ENCODE measurements at places on chromosomes 12 and 14.
A peak's percentile ranks its signal among the peaks of the same experiment; 100 is the strongest.

- no peak for DNase-seq
These were observed 17.7 kb downstream of the ATP2B1 start for GRCh38 chr12:89690925-89691324.

- no peak for DNase-seq
These were observed 158.0 kb upstream of the MGAT4C start for GRCh38 chr12:86414201-86414600.

DNA sequence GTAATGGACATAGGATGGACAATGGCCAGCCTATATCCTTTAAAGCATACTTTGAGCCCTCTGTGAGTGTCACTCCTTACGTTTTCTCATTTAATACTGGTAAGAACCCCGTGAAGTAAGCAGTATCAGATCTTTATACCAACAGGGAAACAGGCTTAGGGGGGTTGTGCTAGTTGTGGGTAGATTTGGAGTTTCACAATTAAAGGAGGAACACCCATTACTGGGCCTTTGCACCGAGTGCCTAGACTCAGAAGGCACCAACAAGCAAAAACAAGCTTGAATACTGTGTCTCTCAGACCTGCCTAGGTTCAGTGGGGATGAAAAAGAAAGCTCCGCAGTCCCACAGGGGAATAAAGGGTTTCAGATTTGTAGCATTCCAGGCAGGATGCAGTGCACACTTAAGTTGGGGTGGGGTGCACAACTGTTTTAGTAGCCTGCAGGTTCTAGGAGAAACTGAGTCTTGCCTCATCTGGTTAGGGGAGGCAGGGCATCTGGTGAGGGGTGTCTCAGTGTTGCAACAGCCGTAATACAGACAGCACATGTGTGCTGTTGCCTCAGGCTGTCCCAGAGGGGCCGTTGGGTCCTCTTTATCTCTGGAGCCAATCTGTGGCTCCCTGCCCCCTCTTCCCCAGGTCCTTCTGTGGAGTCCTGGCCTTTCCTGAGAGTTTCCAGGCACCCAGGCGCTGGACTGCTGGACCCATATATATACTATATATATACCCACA lies 51.2 kb downstream of the IRAK3 start:
- no peak for DNase-seq

DNA sequence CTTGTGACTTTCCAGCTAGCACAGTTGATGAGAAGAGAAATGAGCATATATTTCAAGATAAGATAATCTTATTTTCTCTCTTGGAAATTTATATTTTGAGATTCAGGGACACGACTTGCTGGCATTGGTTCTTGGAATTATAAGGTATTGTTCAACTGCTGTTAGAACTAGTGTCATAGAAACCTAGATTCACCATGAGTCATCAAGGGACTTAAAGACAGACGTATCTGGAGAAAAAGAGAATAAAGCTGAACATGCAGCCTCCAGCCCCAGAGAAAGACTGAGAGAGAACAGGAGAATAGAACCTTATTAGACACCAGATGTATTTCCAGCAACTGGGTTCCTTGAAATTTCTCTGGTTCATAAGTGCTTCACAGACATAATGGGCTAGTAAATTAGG lies 194.4 kb upstream of the PPFIA2 start:
- DNase-seq, result no peak

- no peak for DNase-seq
These were observed 8.4 kb downstream of the IFI27L1 start for GRCh38 chr14:94089479-94089878.

DNA sequence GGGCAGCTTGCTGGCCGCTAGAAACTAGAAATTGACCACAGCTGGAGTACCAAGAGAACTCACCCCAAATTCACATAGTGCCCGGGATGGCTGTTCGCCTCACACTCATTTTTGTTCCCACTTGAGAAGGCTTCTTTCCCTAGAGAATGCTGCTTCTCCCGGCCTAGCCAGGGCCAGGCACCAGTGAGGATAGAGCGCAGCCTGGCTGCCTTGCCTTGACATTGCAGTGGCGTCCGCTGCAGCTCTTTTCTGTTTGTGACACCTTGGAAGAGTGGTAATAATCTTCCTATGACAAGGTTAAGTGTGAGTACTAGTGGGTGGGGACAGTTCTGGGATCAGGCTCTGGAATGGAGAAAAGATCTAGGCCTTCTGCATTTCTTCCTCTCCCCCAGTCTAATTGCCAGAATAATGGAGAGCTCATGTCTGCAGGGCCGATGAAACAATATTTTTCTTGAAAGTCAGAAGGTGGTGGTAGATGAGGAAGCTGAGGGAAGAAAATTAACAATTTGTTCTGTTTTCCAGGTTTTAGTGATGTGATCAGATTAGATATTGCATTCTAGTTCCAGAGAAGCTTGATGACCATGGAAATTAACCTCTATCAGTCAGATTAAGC lies 3.7 kb downstream of the TMEM253 start:
- peak; percentile 59 for DNase-seq

GRCh38 chr14:93903342-93904184 lies 23.6 kb upstream of the FAM181A start:
- DNase-seq, result no peak

GRCh38 chr12:82964446-82964845 lies 277.7 kb downstream of the TMTC2 start:
- DNase-seq, result no peak

GRCh38 chr12:50246197-50246865 lies 37.0 kb downstream of the LIMA1 start:
- no peak for DNase-seq

GRCh38 chr12:75631831-75632230 lies 120.4 kb upstream of the KRR1 start:
- DNase-seq, result no peak

DNA sequence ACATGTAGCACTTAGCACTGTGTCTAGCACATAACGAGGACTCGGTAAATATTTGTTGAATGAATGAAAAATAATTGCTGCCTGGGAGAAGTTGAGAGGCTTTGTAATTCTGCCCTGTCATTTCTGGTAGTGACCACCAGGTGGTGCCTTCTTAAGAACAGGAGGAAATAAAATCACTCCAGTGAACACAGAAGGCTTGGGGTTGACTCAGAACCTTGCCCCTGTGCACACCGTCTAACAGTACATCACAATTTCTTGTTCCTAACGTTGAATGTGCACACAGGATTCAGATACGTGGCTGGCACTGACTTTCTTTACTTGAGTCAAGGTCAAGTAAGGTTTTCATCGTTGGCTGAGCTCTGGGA lies 91.8 kb downstream of the RGS6 start:
- DNase-seq, result peak; percentile 75

- DNase-seq, result peak; percentile 32
These were observed 27.6 kb downstream of the ETFBKMT start for GRCh38 chr12:31687101-31687527.

DNA sequence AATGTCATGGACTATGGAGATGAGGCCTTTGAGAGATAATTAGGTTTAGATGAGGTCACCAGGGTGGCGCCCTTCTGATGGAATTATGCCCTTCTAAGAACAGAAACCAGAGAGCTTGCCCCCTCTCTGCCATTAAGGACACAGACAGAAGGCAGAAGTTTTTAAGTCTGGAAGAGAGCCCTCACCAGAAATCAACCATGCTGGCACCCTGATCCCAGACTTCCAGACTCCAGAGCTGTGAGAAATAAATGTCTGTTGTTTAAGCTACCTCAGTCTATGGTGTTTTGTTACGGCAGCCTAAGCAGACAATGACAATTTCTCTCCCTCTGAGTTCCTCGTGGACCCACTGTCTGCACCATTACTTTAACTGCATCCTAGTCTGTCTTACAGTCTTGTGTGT lies 382.0 kb downstream of the GXYLT1 start:
- DNase-seq, result no peak

DNA sequence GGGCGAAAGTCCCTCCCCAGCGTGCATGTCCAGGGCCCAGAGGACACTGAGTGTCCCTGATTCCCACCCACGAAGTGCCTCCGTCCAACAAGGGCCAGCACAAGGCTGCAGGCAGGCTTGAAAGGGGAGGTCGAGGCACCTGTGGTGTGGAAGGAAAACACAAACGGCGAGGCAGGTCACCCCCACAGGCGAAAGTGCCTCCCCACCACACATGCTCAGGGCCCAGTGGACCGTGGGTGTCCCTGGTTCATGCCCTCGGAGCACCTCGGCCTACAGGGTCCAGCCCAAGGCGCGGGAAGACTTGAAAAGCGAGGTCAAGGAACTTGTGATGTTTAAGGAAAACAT lies 370.4 kb downstream of the ALG10 start:
- no peak for DNase-seq

- no peak for DNase-seq
These were observed 88.3 kb downstream of the OTOGL start for GRCh38 chr12:80187660-80188090.

GRCh38 chr14:53462931-53463778 lies 310.0 kb upstream of the DDHD1 start:
- DNase-seq, result no peak

DNA sequence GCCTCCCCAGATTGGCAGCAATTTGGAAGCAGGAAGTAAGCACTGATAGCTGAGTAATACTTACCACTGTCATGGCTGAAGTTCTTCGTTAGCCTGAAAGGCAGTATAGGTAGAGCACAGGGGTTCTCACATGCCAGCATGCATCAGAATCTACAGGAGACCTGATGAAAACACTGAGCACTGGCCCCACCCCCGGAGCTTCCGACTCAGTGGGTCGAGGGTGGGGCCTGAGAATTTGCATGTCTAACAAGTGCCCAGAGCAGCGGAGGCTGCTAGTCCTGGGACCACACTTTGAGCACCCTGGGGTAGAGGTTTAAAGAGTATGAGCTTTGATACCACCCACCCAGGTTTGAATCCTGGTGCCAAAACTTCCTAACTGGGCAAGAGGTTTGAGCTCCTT lies 89.6 kb downstream of the FBXW8 start:
- no peak for DNase-seq

GRCh38 chr14:63896278-63896720 lies 43.5 kb downstream of the SYNE2 start:
- no peak for DNase-seq

GRCh38 chr12:123387508-123388176 lies 3.7 kb downstream of the KMT5A start:
- DNase-seq, result no peak

GRCh38 chr14:94936401-94936892 lies 166.5 kb upstream of the GSC start:
- DNase-seq, result no peak

DNA sequence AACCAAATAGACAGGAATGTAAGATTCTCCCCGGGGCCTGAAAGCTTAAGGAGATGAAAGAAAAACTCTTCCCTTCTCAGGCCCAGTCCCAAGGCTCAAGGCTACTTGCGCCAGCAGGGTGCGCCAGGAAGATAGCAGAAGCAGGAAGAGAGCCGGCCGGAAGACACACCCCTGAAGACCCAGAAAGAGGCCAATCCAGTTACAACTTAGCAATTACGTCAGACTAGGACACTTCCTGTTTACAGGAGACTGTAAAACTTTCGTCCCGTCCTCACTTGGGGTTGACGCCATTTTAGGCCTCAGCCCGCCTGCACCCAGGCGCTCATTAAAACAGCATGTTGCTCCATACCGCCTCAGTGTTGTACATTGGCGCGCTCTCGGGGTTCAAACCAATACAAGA lies 9.4 kb downstream of the COX16 start:
- no peak for DNase-seq

DNA sequence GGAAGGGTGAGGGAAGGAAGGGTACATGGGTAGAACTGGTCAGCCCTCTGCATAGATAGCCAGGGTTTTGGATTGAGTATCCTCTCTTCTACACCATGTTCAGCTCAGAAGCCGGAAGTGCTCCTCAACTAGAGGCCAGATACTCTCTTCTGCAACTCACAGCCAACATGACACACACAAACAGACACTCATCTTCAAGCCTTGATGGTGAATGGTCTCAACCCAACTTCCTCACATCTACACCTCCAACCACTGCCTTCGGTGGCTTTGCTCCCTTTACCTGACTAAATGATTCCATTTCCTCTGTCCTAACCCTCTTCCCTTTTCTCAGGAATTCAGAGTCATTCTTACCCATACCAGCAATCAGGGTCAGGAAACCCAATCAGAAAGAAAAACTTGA lies 7.6 kb upstream of the FKBP11 start:
- DNase-seq, result no peak

DNA sequence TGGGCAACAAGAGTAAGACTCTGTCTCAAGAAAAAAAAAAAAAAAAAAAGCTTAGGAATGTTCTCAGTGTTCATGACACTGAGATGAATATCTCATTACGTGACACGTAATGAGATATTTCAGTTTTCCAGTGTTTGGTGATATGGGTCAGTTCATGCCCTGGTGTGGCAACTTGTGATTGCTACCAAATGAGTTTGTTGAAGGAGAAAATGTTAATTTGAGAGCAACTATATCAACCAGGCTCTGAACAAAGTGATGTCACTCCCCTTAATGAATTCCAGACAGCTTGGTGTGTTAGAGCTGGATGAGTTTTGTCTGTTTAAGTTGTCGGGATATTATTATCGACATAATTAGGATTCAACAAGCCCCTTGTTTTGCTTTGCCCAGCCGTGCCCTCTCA lies 211.7 kb downstream of the DPF3 start:
- DNase-seq, result no peak

DNA sequence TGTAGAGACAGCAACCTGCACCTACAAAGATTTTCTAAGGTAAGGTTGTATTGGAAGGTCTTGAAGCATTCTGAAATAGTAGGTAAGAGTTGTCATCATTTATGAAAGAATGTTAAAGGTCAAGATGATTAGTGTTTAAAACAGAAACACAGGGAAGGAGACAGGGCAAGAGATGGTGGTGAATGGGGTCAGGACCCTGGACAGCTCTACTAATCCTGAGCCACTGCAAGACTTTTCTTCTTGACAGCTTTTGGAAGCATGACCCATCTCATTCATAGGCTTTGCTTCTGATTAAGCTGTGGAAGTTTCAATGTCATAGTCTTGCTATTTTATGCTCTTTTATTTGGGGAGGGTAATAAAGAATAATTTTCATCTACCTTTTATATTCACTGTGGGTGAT lies 75.5 kb upstream of the CAND1 start:
- peak; percentile 24 for DNase-seq

DNA sequence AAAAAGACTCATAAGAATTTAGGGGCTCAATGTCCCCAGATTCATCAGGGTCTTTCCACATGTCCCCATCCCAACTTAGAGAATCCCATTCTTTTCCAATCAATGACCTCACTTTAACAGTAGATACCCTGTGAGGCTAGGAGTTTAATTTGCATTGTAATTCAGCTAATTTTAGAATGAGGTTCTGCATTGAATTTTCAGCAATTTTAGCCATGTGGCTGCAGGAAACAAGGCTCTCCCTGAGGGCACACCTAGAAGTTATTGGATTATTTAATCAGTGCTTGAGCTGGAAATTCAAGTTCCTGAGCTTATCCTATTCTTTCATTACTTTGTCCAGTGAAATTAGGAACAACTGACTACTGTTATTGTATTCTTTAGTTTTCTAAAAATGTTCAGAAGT lies 433.8 kb downstream of the ADAMTS20 start:
- DNase-seq, result no peak

- DNase-seq, result no peak
These were observed 107.1 kb downstream of the NPAS3 start for GRCh38 chr14:33045760-33046159.

DNA sequence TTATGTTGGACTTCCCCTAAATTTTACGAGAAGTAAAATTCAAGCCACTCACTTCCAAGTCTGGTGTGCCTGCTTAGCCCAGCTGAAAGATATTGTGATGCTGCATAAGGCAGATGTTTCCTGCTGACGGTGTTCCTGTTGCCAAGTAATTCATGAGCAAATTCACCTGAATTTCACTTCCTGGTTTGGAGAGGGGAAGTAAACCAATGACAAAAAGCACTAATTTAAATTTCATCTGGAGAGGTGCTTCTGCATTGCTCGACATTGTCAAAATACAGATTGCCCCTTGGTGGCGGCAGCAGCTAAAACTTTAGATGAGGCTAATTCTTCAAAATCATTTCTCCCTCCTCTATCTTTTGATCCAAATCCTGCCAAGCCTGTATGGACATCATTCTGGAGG lies 281.1 kb downstream of the AACS start:
- no peak for DNase-seq
